AG04449 (cell line): ENCODE measurements at places on chromosomes 4 and X.

DNA sequence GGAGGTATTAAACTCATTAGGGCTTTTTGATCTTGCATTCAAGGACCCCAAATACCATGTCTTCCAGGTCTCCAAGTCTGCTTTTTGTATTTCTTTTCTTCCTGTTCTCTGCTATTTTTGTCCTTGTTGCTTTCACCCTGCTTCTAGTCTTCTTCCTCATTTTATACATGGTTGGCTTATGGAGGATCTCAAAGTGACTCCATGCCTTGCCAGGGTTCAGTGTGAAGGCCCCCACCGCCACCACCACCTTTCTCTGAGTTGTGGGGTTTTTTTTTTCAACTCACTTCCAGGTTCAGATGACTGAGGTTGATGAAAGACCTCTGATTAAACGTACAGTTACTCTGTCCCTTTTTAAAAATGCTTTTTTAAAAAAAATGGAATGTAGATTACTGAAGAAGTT is 96.3 kb downstream of the MAML3 start:
- no peak for DNase-seq

GRCh38 chr4:111323916-111324315 is 701.0 kb upstream of the PITX2 start:
- peak; percentile 7 for DNase-seq

GRCh38 chr4:127634181-127634580 is 1.4 kb downstream of the INTU start:
- DNase-seq, result peak; percentile 87

DNA sequence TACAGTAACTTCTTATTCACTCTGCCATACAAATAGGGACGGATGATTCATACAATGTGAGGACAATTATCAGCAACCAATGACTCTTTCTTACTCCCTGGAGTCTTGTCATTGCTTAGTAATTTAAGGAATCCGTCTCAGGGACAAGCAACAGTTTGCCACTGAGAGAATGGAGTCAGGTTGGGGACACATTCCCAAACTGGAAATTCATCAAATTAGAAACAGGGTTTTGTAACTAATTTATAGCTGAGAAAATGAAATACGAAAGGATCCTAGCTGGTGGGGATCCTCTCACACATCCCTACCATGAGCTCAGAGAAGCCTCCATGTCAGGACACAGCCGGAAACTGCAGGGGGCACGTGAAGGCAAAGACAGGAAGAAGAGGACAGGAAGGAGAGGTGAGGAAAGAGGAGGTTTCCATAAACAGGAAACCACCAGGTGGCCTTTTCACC is 50.4 kb upstream of the KDR start:
- DNase-seq, result peak; percentile 41

DNA sequence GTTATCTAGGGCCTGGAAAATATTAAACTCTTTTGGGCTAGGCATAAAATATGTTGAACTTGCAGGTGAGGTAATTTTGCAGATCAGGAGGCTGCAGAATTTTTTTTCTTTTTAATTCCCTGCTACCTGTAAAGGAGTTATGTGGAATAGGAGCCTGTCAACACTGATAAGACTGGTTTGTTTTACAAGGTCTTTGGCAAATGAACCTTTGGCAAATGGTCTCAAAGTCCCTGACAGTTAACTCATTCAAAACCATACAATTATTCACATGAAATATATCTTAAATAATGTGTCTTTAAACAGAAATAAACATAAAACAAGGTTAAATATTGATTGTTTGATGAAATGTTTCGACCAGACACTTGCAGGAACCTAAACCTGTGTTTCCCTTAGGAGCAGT is 340.2 kb downstream of the GASK1B start:
- no peak for DNase-seq

DNA sequence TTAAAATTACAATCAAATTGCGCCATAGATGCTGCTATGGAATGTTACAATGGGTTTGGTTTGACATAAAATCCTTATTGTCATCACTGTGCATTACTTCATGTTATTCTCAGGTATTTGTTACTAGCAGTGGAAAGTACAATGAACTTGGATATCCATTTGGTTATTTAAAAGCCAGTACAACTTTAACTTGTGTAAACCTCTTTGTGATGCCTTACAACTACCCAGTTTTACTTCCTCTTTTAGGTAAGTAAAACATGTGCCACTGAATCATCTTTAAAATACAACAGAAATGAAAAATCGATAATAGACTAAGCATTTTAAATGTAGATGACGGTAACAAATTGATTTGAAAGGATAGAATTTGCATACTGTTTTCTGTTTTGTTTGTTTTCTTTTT is 35.6 kb downstream of the INTS6L start:
- no peak for DNase-seq

DNA sequence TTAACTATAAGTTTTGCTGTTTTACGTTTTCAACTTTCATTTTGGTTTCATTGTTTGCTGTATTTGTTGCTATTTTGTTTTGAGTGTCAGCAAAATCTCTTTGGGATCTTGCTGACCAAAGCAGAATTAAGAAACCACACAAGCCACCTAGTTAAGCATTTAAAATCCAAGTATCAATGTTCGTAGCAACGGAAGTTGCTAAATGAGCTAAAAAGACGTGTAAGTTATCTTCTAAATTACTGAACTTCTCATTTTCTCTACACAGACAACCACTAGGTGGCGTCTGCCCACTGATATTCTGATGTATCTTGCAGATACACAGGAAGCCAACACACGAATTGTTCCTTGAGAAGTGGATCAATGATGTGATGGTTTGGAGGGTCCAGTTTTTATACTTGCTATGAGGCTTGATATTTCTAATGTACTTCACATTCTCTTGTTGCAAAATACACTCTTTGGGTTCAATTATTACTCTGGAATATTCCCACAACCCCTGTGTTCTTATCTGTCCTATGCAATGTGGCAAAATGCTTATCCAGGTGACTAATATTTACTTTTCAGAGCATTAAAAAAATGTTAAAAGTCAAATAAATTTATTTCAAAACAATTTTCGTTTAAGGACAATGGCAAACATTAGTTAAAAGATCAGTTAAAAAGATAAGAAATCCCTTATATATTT is 250.5 kb downstream of the TECRL start:
- DNase-seq, result no peak

DNA sequence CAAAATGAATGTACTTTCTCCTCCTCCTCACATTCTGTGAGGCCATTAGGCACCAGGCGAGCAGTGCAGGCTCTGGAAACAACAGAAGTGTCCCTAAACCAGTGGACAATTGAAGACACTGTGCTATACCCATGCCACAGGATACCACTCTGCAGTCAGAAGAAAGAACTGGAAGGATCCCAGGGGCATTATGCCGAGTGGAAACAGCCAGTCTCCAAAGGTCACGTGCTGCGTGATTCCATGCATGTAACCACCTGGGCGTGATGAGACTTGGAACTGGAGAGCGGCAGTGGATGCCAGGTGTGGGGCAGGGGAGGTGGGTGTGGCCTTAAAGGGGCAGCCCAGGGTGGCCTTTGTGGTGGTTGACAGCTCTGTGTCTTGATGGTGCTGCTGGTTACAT is 139.4 kb downstream of the EVC2 start:
- DNase-seq, result no peak

GRCh38 chr4:107069049-107069448 is 32.9 kb upstream of the DKK2 start:
- no peak for DNase-seq

GRCh38 chr4:121192013-121192412 is 27.9 kb upstream of the TNIP3 start:
- DNase-seq, result no peak

- no peak for DNase-seq
These were observed 27.6 kb downstream of the C4orf54 start for GRCh38 chr4:99629962-99630554.

DNA sequence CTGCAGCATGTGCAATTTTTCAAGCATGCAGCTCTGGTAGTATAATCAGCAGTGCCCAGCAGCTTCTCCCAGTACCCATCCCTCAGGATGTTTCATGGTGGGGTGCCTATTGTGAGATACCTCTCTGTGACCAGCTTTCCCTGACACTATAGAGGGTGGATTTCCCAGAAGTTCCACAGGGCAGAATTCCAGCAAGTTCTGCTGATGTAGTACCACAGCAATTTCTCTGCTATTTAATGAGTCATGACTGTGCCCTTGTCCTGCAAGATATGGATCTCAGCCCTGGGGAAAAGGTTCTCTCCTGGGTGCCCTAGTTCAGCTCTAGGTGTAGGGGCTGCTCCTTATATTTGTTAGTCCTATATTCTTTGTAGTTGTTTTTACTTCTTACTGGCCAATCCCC is 174.8 kb downstream of the ENOX2 start:
- DNase-seq, result no peak

GRCh38 chrX:109635146-109635545 is 10.2 kb upstream of the KCNE5 start:
- no peak for DNase-seq

DNA sequence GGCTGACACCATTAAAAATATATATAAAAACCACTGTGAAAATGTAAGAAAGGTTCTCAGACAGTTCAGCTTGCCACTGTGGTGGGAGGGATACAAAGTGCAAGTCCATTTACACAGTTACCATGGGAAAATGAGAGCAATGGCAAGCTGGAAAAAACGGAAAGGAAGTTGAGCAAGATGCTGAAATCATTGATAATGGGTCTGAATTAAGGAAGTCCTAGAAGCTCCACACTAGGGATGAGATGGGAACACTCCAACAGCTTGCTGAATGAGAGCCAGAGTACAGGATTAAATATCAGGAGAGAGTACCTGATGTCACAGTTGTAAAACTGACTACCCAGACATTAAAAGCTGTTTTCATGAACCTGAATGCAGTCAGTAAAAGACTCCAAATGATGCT is 218.6 kb downstream of the PRDM5 start:
- DNase-seq, result no peak
